Cerebellar nuclear complex (tissue), 1 donor: ENCODE measurements at places on chromosomes 7 and 10.

DNA sequence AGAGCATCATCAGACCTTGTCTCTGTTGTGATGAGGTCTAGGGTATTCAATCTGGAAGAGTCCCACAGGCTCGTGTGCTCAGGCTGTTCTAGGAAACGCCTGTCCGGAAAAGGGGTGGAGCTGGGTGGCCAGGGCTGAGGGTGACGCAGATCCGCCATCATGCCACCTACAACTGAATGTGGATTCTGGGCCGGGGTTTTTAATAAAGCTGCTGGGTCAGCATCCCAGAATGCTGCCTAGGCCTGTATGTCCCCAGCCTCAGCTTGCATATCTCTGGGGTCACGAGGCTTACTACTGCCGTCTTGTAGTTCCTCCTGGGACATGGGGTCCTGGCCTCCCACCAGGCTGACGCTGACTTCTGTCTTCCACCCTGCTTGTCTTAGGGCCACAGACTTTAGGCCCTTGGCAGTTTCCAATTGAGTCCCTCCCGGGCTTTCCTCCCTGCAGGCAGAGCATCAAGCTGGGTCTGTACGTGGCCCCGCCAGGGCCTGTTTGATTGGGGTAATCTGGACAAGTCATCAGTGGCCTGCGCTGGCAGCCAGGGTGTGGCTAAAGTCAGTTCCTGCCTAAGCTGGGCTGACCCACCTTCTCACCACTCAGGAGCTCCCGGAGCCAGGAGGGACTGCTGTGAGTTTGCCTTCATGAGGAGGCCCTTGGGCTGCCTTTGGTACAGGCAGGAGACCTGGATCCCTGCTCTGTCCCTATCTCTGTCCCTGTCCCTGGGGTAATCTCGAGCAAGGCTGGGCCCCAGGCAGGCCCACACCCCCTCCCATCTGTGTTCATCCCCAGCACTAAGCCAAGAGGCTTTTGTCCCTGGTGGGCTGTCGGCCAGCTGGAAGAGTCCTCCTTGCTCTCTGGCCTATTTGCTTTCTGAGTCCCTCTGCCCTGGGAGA is 79.9 kb downstream of the ZMIZ1 start:
- no peak for DNase-seq

GRCh38 chr10:3803927-3804741 is 19.1 kb upstream of the KLF6 start:
- no peak for DNase-seq

- no peak for DNase-seq
Measured at GRCh38 chr7:23533238-23533604, 1.4 kb upstream of the TRA2A start.

DNA sequence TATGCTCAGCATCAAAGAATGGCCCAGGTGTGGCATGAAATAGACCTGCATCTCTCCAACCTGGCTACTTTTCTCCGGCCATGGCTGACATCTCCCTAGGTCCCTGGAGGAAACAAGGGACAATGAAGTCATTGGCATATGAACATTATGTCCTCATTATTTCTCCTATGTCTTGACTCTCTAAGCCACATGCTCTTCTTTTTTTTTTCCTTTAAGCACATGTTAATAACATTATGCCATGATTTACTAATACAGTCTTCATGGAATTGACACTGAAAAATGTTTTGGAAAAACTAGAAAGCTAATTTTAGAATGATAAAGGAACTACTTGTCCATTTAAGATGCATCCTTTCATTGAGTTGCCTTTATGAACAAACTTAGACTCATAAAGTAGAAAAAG is 628.9 kb downstream of the TNS3 start:
- DNase-seq: no peak

- DNase-seq: no peak
Measured at GRCh38 chr10:67127441-67127840, 201.6 kb downstream of the LRRTM3 start.

GRCh38 chr10:7889947-7890542 is 71.7 kb downstream of the TAF3 start:
- no peak for DNase-seq

- no peak for DNase-seq
Measured at GRCh38 chr7:11436316-11436715, 395.7 kb downstream of the THSD7A start.

GRCh38 chr10:119101366-119102098 is 2.4 kb upstream of the DENND10 start:
- DNase-seq: no peak

GRCh38 chr10:71473671-71474599 is 77.2 kb downstream of the CDH23 start:
- DNase-seq: no peak

DNA sequence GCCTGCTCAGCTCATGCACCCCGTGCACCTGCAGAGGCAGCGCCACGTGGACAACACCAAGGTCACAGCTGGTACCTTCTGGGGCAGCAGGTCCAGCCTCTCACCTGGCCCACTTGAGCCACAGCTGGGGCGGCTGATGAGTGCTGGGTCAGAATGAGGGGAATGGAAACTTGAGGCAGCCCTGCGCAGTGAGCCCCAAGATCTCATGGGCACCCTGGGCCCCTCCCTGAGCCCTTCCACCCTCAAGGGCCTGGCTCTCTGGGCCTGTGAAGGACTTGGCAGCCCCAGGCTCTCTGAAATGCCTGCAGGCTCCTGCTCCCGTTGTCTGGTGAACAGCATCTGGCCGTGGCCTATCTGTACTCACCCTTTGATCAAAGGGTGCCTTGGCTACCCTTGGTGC is 112.7 kb downstream of the TCERG1L start:
- DNase-seq: no peak

GRCh38 chr7:87404674-87405073 is 59.2 kb downstream of the CROT start:
- DNase-seq: no peak

DNA sequence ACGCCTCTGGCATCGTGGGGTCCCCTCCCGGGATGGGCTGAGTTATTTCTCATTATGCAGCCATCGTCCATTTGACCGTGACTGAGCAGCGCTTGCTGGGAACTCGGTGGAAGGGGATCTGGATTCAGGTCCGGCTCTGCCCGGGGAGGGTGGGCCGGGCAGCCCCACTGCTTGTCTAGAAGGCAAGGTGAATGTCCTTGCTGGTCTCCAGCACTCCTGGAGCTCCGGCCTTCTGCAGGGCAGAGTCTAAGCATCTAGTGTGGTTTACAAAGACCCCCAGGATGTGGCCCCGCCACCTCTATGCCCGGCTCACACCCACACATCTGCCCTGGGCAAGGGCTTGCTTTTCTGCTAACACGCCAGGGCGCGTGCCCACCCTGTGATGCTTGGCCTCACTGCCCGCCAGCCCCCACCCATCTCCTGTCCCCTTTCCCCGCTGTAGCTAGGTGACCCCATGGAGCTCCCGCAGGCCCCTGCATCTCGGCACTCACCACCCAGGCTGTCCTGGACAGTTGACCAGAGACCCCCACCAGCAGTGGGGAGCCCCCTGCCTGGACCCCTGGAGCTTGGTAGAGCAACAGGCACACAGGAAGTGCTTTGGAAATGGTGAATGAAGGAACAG is 151.0 kb upstream of the CHST15 start:
- no peak for DNase-seq

DNA sequence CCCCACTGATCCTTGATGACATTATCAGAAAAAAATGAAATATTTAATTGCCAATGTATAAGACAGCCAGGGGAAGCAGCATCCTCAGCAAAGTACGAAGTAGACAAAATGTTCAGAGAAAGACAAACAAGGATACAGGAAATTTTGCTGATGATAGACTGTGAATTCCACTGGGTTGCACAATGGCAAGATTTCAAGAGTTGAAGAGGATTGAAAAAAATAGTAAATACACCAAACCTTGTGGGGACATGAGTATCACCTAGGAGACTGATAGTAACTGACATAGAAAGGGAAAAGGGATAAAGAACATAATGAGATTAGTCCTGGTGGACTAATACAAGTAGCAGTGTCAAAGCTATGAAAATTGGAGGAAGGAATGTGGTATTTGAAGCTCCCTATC is 16.5 kb downstream of the CNOT4 start:
- DNase-seq: no peak
